ENCODE measurements at places on chromosomes 7 and 10. TPM values are rescaled to one million over a fixed set of nuclear protein-coding genes. Genes with fewer than 3 reads are reported as not detected.

DNA sequence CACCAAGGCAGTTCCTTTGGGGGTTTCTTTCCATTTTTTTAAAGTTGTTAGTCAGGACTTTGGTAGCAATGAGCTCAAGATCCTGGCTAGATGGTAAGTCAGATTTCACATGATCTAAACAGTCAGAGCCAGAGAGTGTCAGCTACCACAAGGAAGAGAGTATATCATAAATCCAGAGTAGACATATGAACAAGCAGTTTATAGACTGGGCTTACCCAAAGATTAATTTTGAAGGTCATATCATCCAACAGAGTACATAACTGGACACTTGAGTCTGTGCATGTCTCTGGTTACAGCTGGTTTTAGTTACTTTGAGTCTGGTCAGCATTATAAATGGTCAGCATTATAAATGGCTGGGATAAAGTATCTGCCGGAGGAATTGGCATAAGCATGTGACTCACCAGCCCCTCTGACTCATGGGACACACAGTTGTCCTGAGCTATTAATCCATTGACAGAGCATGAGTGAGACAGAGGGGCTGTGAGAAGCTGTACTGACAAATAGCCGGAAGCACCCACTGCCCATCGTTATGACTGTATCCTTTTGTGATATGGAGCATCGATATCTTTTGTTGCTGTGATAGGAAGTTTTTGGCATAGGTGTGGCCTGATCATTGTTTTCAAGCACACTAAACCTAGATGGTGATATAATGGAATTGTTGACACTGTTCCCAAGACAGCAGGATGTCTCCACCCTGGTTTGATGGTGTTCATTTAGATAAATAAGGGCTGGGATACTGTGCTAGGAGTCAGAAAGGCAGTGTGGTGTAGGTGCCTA lies 19.3 kb downstream of the PPP1R3C start:
- no peaks in the 10 kb centered on the region for H3K4me1 ChIP-seq
- DNase-seq, result no peak
- no peak overlapping the region for H3K27ac ChIP-seq

DNA sequence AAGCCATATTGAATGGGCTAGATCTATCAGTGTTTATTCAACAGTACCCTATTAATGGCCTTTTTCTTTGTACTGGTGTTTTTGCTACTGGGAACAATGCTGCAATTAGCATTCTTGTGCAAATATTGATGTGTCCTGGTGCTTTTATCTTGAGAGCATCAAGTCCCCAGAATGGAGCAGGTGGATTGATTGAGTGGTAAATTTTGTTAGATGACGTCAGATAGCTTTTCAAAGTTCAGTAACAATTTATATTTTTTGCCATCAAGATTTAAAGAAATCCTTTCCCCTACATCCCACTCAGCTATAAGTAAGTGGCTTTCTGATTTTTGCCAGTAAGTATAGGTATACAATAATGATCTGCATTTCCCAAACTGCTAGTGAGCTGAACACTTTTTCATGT lies 63.4 kb upstream of the SYPL1 start:
- H3K36me3 ChIP-seq, result no peaks in the 10 kb centered on the region
- peaks cover 21% of the 10 kb centered on the region for H3K27me3 ChIP-seq
- peaks cover 4% of the 10 kb centered on the region for H3K4me1 ChIP-seq
- H3K27ac ChIP-seq, result no peak overlapping the region
- DNase-seq, result no peak

DNA sequence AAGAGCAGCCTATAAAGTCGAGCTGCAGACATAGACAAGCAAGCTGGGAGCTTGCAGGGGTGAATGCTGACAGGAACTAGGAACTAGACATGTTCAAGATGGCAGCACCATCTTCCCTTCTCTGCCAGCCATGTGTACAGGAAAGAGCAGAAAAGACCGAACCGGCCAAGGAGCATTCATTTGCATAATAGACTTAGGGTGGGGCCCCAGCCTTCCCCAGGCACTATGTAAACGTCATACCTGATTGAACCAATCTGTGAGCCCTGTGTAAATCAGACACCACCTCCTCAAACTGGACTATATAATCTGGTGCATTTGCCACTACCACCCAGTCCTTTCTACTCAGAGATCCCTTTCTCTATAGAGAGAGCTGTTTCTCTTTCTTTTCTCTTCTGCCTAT lies 106.9 kb upstream of the FAM3C start:
- no peak for DNase-seq
- H3K36me3 ChIP-seq, result peaks cover 28% of the 10 kb centered on the region
- peaks cover 21% of the 10 kb centered on the region for H3K4me1 ChIP-seq
- H3K4me3 ChIP-seq, result no peak overlapping the region
- no peaks in the 10 kb centered on the region for H3K27me3 ChIP-seq
- no peak overlapping the region for H3K27ac ChIP-seq

GRCh38 chr10:90674928-90675327 lies 182.9 kb downstream of the HTR7 start:
- no peaks in the 10 kb centered on the region for H3K36me3 ChIP-seq
- H3K27me3 ChIP-seq, result peaks cover 2% of the 10 kb centered on the region
- no peak overlapping the region for H3K27ac ChIP-seq
- no peak for DNase-seq
- H3K4me3 ChIP-seq, result no peak overlapping the region
- H3K4me1 ChIP-seq, result no peaks in the 10 kb centered on the region

DNA sequence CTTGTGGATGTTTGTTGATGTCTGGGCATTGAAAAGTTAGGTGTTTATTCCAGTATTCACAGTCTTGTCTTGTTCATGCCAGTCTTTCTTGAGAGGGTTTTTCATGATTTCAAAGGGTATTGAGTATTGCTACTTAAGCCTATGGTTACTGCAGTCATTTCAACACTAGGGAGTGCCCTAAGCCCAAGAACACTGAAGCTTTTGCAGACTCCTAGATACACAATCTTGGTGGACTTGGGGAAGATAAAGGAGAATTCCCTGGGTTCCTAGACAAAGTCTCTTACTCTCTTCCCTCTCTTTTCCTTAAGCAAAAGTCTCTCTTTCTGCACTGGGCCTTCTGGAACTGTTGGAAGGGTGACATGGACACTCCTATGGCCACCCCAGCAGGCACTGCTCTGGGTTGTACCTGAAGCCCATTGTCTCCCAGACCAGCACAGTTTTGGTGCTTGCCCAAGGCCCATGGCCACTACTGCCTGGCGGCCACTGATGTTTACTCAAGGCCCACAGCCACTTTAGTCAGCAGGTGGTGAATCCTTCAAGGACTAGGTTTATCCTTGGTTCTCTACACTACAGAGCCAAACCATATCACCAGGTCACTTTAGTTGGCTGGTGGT lies 24.9 kb downstream of the SAMD9 start:
- no peaks in the 10 kb centered on the region for H3K36me3 ChIP-seq
- no peak for DNase-seq
- H3K4me3 ChIP-seq, result no peak overlapping the region
- no peak overlapping the region for H3K27ac ChIP-seq
- peaks cover 23% of the 10 kb centered on the region for H3K27me3 ChIP-seq

The FRA10AC1 gene
- total RNA-seq, result 18.6 TPM

DNA sequence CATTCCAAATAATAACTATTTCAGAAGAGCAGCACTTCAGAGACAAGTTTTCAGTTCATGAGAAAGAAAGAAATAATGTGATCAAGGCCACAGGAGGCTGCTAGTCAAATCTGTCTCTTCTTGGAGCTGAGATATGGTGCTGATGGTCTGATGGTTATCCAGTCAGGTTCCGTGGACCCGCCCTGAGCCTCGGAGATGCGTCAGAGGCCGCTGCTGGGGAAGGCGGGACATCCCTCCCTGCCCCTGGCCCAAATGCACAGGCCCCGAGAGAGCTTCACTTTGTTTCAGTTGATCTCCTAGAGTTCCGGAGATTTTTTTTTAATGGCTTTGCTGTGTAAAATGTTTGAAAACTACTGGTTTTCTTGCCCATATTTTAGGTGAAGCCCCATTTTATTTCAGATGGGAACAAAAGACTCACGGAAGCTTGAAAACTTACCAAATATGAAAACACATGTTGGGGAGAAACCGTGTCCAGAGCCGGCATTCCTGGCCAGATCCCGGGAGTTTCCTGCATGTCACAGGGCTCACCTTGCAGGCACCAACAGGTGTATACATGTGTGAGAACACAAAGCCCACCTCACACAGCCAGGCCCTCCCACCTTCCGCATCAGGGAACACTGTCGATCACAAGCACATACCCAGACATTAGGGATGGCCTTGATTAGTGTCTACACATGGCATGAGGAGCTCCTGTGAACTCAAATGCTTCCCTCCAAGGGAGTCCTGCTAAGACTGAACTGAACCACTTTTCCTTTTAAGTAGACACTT lies 499.0 kb downstream of the TCERG1L start:
- H3K36me3 ChIP-seq, result no peaks in the 10 kb centered on the region
- H3K4me3 ChIP-seq, result no peak overlapping the region

The OR2A12 gene
- not detected for total RNA-seq

GRCh38 chr7:154863766-154864522 lies 139.0 kb downstream of the PAXIP1 start:
- no peak for DNase-seq
- no peaks in the 10 kb centered on the region for H3K4me1 ChIP-seq
- no peak overlapping the region for H3K4me3 ChIP-seq
- peaks cover 18% of the 10 kb centered on the region for H3K27me3 ChIP-seq
- H3K27ac ChIP-seq, result no peak overlapping the region
